Breast epithelium (tissue), 4 donors: ENCODE measurements at places on chromosomes 13 and 19.

DNA sequence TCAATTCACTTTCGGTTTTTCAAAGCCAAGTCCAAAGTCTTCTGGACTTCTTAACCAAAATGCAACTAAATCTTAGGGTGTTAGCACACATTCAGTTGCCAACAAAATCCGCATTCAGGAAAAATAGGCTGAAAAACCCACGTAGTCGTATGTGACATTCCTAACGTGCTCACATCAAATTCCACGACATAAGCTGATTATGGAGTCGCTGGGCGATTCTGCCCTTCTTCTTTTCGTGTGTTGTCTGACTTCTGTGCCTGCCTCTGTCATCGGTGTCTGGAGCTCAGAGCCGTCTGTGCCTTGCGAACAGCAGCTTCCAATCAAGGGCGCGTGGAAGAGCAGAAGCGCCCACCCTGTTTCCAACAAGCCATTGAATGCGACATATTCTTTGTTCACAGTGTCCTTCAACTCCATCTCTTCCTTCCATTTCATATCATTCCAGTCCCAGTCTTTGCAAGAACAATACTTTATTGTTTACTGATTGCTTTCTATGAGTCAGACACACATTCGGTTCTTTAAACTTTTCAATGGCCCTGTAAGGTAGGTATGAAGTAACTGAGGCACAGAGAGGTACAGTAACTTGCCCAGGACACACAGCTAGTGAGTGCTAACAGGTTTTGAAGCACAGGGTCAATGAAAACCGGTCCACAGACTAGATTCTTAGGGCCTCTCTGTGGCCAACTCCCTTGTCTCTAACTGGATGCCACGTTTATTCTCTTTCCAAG, 8.2 kb upstream of the ZNF507 start:
- no peak for DNase-seq

GRCh38 chr13:49828453-49828852, 36.0 kb upstream of the KPNA3 start:
- no peak for DNase-seq

- DNase-seq, result no peak
Measured at GRCh38 chr19:1847684-1848398, 442 bp downstream of the REXO1 start.

DNA sequence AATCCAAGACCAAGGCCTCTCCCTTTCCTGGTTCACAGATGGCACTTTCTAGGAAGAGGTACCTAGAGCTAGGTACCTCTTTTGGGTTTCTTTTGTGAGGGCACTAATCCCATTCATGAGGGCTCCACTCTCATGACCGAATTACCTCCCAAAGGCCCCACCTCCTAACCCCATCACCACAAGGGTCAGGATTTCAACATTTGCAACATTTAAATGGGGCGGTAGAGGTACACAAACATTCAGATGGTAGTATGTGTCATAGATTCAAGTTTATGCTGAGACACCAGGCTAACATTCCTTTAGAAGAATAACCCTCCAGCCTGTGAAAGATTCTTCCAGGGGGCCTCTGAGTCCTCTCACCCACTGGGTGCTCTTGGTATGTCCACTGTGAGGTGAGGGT, 116.3 kb downstream of the FOXO1 start:
- no peak for DNase-seq

- DNase-seq, result no peak
Measured at GRCh38 chr13:109746364-109746763, 40.0 kb downstream of the IRS2 start.

DNA sequence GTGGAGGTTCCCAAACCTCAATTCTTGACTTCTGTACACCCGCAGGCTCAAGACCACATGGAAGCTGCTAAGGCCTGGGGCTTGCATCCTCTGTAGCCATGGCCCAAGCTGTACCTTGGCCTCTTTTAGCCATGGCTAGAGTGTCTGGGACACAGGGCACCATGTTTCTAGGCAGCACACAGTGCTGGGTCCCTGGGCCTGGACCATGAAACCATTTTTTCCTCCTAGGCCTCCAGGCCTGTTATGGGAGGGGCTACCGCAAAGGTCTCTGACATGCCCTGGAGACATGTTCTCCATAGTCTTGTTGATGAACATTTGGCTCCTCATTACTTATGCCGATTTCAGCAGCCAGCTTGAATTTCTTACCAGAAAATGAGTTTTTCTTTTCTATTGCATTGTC, 701.4 kb downstream of the FGF9 start:
- DNase-seq, result no peak

- DNase-seq, result no peak
Measured at GRCh38 chr13:44739120-44739519, 163.0 kb upstream of the TSC22D1 start.

DNA sequence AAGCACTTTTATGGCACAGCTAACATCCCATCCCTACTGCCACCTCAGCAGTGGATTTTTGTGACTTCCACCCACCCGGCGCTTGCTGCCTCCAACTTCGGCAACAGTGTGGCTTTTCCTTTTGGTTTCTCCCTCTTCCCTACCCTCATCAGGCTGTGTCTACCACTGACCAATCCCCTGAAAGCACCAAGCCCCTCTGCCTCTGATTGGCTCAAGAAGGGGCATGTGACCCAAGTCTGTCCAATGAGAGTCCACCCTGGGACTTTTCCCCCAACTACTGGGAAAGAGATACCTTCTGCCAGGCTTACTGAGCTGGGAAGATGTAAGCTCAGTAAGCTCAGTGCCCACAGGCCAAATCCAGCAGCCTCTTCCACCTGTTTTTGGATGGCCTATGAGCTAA, 5.8 kb downstream of the SMIM7 start:
- no peak for DNase-seq

DNA sequence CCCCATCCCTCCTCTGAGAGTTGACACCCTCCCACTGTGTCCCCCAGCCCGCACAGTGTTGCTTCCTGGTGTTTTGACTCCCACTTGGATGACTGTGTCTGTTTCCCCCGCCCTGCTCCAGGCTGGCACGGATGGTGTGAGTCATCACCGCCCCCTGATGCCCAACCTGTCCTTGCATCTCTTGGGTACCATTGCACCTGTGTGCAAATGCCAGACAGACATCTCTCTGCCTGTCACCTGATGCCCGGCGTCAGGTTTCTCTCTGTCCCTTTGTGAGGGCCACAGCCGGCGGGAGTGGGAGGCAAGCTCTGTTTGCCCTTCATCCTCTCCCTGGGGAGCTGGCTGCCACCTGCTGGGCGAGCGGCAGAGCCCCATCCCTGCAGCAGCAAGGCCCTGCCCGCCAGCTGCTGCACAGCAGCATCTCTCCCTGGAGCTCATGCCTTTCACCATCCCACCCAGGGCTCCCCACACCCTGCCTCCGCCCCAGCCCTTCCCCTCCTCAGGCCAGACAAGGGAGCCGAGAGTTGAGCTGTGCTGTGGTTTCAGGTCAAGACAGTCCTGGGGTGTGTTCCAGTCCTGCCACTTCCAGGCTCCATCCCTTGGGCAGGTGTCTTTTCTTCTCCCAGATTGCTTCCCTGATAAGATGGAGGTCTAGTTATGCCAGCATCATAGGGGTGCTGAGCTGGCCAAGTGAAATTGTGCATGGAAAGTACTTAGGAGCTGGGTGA, 29.7 kb downstream of the NKPD1 start:
- no peak for DNase-seq

DNA sequence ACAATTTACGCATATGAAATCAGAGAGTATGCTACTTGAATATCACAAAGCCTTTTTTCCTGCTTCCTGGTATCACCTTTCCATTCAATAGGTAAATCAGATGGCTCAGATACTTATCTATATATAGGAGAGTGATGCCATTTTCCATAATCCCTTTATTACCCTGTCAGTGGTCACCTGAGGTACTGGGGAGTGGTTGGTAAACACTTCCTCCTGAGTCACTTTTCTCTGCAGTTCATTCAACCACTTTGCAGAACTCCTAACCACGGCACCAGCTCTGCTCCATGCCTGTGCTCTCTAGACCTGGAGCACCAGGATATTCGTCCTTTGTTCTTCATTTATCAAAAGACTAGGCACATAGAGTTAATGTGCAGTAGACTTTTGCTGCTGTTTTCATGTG, 748.5 kb upstream of the KLHL1 start:
- no peak for DNase-seq

- DNase-seq, result no peak
Measured at GRCh38 chr19:8151767-8152035, 2.3 kb upstream of the FBN3 start.

- no peak for DNase-seq
Measured at GRCh38 chr19:51490676-51491075, 10.9 kb downstream of the SIGLEC12 start.

DNA sequence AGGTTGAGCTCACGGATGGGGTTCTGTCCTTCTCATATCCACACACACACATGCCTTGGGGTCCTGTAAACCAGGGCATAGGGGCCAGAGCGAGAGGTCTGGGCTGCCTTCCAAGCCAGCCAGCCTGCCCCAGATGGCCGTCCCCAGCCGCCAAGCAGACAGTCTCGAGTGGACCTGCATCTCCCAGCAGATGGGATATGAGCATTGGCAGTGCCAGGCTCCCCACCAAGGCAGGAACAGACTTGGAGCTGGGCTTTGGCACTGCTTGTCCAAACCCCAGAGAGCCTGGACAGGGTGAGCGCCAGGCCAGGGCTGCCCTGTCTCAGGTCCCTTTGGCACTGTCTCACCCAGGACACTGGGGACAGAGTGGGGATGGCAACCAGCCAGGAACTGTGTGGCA, 130.4 kb downstream of the DPF1 start:
- no peak for DNase-seq

- no peak for DNase-seq
Measured at GRCh38 chr13:113967729-113968462, 6.0 kb downstream of the C13orf46 start.

DNA sequence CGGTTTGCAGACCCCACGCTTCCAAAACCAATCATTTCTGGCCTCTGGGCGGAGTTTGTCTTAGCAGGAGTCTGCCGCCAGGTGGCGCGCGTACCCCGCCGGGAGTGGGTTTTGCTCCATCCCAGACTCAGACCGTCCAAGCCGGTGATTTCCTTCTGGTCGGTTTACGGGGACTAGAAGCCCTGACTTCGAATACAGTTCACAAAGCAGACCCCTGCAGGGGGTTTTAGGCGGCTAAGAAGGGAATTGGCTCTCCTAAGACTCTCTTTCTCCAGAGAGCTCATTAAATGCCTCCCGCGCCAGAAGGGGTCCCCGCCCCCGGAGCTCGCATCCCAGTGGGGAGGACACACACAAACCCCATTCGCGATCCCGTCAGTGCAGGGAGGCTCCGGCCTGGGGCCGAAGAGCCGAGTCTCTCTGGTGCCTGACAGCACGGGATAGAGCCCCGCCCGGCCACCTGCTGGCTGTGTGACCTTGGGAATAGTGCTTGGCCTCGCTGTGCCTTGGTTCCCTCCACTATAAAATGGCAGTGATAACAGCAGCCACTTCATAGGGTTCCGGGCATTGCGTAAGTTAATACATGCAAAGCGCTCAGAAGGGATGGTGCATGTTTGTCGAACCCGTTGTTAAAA, 8.6 kb upstream of the NUP62 start:
- DNase-seq, result peak; percentile 46

DNA sequence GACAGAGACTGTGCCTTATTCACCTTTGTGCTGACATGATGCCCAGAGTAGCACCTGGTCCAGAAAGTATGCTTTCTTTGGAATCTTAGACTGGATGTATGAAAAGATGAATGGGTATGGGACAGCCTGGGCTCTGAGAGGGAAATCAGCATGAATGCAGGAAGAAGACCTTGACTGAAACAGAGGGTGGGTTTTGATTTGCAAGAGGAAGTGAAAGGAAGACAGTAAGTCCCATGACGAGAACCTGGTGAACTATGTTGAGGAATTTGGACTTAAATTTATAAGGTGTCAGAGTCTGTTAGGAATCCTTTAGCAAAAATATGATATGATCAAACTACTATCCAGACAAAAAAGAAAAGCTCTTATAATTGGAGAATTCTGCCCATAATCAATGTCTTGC, 301.9 kb downstream of the SPRY2 start:
- DNase-seq, result no peak

- DNase-seq, result no peak
Measured at GRCh38 chr13:50386541-50387050, 371.4 kb downstream of the KCNRG start.

GRCh38 chr13:113730831-113731191, 28.2 kb upstream of the TMEM255B start:
- no peak for DNase-seq

GRCh38 chr19:43553656-43554055, 20.7 kb downstream of the ZNF575 start:
- no peak for DNase-seq

DNA sequence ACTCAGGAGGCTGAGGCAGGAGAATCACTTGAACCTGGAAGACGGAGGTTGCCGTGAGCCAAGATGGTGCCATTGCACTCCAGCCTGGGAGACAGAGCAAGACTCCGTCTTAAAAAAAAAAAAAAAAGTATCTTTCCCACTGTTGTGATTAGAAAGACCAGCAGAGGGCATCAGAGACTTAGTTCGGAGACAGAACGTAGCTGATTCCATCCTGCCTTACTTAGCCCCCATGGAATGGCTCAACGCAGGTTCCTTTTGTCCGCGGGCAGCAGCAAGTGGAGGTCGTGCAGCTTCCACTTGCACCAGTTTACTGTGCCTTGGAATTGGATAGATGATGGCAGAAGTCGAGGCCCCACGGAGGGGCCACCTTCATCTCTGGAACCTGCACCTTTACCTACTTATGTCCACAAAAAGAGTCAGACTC, 8.1 kb downstream of the TIMM29 start:
- no peak for DNase-seq

DNA sequence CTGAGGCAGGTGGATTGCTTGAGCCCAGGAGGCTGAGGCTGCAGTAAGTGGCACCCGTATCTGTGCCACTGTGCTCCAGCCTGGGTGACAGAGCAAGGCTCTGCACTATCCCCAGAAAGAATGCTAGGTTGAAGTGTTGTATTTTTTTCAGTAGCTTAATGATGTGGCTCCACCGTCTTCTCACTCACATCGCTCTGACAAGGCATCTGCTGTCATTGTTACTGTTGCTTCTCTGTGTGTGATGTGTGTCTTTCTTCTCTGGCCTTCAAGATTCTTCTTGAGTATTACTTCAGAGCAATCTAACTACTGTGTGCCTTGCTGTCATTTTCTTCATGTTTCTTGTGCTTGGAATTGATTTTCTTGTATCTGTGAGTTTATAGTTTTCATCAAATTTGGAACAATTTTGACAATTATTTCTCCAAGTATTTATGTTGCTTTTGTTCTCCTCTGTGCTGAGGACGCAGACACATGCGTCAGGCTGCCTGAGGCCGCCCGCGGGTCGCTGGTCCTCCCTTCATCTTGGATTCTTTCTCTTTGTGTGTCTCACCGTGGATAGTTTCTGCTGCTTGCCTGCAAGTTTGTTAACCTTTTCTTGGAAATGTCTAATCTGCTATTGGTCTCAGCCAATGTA, 10.8 kb downstream of the ADPRHL1 start:
- DNase-seq, result no peak
